ENCODE measurements at places on chromosomes 6 and 20.
A peak's percentile ranks its signal among the peaks of the same experiment; 100 is the strongest.

DNA sequence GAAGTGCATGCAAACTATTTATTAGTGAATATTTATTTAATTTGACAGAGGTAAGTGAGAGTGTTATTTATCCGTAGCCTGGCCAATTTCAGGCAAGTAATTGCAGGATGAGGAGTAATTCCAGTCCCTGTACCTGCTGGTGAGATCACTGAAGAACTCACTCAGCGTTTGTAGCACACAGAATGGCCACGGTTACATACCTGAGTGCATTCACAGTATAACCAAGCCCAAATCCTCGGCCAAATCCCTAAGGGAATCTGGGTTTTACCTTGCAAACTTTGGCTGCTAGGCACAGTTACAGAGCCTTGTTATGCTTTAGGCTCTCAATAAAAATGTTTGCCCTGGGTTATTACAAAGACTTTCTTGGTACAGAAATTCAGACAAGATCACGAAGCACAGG, 93.3 kb downstream of the KCNQ5 start:
- DNase-seq = no peak

GRCh38 chr20:2400290-2400689, 19.6 kb downstream of the TGM6 start:
- no peak for DNase-seq

- DNase-seq = no peak
Measured at GRCh38 chr20:61982191-61982950, 83.3 kb downstream of the TAF4 start.

DNA sequence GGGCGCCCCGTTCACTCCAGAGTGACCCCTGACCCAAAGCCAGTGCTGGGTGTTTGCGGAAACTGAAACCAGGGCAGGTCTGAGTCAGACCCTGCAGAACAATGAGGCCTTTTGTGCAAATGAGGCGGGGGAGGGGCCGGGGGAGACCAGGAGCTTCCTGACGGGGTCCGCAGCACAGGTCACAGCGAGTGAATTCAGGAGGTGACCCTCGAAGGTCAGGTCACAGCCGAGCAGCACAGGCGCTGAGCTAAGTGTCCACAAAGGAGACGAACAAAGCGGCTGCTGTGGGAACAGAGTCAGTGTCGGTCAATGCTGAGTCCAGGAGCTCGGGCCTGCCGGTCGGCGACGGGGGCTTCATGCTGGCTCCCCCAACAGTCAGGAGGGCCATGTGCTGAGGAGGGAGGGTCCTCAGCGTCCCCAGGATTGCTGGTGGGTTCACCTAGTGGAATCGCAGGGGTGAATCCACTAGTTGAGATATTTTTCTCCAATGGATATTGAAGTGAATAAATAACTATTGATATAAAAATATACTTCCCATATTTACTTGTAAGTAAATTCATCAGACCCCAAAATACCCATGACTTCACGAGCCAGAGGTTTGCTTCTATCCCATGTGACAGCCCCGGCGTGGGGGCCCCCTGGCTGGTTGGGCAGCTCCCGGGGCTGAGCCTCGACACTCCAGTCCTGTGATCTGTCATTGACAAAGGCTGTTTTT, 188.4 kb upstream of the SULF2 start:
- DNase-seq = peak; percentile 82

DNA sequence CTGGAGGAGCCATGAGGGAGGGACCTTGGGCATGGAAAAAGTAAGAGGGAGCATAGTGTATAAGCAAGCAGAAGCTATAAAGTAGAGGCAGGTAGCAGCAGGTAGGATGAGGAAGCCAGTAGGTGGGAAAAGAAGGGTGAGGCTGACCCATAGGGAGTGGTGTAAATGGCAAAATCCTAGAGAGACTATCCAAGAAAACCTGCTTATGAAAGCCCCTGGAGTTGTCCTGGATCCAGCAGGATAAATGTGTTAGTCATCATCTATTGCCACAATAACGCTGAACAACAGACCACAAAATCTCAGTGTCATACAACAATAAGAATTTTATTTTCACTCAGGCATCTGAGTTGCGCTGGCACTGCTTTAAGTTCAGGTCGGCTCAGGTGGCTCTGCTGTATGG, 30.2 kb downstream of the CHD6 start:
- no peak for DNase-seq

GRCh38 chr6:83974409-83975050, 59.0 kb upstream of the MRAP2 start:
- no peak for DNase-seq

GRCh38 chr6:21808045-21808470, 214.5 kb downstream of the SOX4 start:
- DNase-seq = no peak

DNA sequence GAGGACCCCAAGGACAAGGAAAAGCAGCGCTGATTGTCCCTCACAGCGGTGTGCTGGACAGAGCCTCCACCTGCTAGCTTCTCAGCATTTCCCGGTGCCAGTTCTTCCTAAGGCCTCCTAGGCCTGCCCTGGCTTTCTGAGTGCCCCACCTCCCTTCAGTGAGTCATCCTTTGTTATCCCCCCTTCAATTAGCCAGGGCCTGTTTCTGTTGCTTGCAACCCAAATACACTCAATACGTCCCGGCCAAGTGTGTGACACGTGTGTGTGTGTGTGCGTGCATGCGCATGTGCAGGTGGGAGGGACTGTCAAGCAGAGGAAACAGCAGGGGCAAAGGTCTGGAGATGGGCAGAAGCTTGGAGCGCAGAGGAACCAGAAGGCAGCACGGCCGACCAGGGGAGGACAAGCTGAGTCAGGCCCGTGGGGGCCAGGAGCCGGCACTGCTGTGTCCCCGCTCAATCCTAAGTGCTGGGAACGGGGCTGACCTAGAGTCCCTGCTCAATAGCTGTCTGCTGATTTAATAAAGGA, 159.8 kb downstream of the PREX1 start:
- DNase-seq = no peak

- no peak for DNase-seq
Measured at GRCh38 chr6:125195526-125195925, 42.0 kb downstream of the TPD52L1 start.

DNA sequence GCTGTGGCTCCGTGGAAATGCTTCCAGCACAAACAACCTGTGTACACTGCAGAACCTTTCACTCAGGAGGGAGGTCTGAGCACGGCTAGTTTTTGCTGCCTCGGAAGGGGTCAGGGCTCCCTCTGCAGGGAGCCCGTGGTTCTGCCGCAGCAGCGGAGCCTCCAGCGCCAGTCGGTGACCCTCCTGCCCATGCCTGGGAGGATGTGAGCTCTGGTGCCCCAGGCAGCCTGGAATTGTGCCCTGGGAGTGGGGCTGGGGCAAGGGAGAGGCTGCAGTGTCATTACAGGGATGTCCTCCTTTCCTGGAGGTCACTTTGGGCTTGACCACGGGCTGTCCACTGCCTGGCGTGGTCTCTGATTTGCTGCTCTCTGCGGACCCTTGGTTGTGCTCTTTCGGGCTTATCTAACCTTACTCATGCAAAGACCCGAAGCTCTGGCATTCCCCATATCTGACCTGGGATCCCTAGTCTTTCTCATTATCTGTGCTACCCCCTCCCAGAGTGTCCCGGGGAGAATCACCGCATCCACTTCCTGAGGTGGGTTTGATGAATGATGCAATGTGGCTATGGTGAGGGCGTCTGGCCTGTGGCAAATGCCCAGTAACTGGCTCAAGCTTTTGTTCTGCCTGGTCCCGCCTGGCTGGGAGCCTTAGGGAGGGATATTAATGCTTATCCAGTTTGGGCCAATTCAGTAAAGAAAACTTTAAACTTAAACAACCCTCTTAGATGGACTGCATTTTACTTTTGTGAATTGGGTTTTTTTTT, 59.6 kb upstream of the TAGAP start:
- peak; percentile 80 for DNase-seq

DNA sequence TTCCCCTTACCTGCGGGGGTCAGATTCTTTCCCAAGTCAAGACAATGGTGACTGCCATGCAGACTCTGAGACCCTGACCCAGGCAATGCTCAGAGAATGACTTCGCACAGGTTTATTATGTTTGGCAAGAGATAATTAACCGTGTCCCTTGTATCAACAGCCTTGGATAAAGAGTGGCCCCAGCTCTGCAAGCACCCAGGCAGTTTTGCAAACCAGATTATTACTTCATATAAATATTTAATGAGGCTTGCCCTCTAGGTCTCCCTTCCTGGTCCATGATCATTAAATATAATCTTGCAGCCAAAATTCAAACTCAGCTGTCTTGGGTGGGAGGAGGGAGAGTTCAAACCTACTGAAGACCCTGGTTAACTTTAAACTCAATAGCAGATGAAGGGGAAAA, 156.5 kb downstream of the ANKRD60 start:
- DNase-seq = no peak

DNA sequence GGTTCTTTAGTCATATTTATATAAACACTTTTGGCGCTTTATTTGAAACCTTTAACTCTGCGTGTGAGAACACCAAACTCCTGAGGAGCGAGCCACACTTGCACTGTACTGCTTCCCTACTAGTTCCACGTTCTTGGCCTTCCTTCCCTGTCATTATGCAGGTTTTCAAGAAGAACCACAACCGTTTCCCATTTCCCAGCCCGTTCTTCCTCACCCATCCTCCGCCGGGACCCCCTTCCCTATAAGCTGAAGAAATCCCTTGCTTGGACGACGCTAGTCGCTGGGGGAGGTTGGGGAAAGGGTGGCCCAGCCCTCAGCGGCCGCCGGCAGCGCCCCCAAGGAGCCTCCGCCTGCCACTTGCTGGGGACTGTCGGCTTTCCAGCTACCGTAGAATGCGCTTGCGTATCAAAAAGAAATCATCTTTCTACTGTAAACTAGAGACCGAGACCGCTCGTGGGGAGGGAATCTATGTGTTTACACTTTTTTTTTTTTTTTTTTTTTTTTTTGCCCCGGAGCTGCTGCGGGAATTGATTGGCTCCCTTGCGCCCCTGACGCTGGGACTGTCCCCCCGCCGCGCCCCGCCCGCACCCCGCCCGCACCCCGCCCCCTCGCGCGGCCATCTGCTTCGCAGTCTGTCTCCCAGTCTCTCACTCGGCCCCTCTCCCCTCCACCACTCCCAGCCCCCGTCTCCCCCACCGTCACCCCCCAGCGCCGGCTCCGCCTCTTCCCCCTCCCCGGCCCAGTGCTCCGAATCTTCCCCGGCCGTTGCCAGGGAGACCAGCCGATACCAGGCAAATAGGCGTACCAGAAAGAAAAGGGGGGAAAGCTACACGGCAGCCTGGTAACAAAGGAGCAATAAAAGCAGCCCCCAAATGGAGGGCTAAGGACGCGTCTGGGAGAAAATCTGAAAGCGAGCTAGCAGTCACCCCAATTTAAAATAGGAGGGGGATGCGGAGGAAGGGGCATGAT, 2.3 kb upstream of the MARCKS start:
- peak; percentile 58 for DNase-seq

- DNase-seq = no peak
Measured at GRCh38 chr6:114354482-114354881, 11.7 kb upstream of the HS3ST5 start.

- DNase-seq = peak; percentile 3
Measured at GRCh38 chr20:57869291-57869950, 159.6 kb upstream of the PMEPA1 start.

GRCh38 chr6:157137501-157137900, 185.8 kb downstream of the TMEM242 start:
- no peak for DNase-seq

- DNase-seq = no peak
Measured at GRCh38 chr20:58889798-58890517, 37.4 kb downstream of the GNAS start.

DNA sequence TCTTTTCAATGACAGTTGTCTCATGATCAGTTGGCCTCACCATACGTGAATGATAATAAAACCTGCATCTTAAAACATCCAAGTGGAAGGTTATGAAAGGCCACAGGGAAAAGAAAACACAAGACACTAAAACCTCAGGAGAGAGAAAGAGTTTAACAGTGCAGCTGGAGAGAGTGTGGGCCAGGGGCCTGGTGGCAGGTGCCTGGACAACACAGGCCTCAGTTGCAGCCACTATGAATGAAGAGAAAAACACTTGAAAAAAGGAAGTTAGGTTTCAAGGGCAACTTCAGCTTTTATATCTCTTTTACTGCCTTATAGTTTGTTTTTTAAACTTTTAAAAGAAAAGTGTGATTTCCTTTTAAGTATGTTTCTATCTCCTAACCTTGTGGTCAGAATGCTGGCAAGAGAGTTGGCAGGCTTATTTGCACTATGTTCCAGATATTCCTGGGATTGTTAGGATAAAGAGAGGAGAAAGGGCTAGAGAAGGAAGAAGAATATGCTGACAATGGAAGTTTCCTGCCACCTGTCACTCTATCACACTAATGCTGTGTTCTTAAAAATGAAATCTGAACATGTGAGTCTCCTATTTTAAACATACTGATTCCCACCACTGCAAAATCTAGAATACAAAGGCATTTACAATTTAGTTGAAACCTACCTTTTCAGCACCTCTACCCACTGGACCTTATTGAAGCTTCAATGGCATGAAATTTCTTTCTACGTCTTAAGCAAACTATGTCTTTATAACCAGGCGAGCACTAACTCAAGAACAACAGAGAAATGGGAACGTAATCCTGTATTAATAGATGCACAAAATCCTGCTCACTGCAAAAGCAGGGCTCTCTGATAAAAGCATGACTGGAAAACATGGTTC, 222.4 kb downstream of the CD83 start:
- DNase-seq = no peak

GRCh38 chr6:46381579-46381978, 109.7 kb downstream of the RCAN2 start:
- DNase-seq = no peak

DNA sequence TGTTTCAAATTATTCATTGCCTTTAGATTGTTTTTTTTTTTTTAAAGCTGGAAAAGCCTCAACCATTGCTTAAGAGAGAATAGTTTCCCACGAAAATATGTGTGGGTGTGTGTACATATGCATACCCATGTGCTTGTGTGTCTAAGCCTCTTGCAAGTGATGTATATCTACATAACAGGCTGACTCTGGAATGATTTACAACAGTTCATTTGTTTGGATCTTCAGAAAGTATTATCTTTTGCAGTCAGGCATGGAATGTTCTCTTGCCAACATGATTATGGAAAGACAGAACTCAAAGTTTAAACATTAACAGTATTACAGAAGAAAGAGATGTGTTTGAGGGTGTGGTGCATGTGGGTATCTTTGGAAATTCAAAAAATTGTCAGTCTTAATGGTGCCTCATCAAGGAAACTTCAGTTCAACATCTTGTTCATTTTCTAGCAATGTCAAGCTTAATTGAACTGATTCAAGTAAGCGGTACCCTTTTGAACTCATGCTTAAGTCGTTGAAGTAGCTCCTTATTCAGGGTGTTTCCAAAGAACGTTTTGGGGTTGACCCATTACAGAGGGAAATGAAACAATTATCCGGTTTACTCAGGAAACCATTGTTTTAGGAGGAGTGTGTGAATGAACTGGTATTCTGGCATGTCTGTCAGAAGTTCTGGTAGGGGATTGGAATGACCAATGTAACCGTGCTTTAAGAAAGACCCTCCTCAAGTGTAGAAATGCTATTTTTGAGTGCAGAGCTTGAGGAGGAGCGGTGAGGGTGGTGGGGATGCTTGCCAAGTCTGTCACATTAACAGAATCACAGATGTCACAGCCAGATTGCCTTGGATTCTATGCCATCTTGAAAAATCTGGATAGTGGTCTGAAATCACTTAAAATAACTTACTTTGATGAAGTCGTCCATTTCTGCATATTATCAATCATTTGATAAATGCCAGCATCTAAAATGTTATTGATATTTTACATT, 60.3 kb downstream of the ADGRG6 start:
- DNase-seq = no peak

Data from upper lobe of left lung (tissue), 6 donors.